IPS DF 6.9 (cell line): ENCODE measurements at places on chromosomes 16 and 17.

- peak; percentile 93 for DNase-seq
Observed at GRCh38 chr16:88662843-88663606, at the start of gene MVD. TSS of gene MVD (minus strand) at chr16:88663091. CDS start at chr16:88663080, 11 bp downstream.

- DNase-seq, result peak; percentile 61
Observed at GRCh38 chr16:49350265-49351095, 23.1 kb upstream of the C16orf78 start.

GRCh38 chr16:72442385-72443158 lies 270.6 kb upstream of the PMFBP1 start:
- no peak for DNase-seq

DNA sequence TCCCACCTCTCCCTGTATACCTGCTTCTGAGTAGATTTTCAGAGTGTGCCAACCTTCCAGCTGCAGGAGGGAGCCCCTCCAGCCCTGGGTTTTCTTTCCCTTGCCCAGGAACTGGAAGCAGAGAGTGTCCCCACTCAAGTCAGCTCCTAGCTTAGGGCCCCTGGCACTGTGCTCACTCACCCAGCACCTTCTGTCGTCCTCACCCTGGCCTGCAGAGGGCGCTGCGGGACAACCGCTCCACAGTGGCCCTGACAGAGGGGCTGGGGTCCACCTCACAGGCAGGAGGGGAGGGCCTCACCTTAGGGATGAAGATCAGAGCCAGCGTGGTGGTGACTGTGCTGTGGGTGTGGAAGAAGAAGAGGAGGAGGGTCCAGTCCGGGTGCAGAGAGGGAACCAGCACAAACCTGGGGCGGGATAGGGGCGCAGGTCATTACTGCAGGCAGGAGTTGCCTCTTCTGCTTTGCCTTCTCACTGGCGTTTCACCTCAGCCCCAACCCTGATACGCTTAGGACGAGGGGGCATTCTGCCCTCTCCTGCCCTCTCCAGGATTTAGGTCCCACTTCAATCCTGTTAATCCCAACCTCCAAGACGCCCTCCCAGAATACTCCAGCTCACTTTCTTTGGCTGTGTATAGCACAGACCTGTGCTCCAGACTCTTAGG lies 10.0 kb downstream of the GPR179 start:
- peak; percentile 76 for DNase-seq

GRCh38 chr17:28471531-28472342 lies 1.7 kb upstream of the SLC13A2 start:
- no peak for DNase-seq

DNA sequence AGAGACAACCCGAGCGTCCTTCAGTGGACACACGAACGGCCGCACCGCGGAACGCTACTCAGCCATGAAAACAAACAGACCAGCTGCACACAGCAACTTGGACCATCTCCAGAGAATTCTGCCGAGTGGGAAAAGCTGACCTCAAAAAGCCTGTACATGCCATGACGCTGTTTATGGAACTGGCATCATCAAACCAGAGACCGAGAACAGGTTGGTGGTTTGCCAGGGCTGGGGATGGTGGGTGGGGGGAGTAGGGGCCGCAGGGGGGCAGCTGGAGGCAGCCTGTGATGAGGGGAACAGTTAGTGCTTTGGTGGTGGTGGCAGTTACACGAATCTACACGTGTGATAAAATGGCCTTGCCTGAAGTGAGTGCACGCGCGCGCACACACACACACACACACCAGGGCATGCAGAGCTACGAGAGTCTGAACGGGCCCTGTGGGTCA lies 169.8 kb downstream of the LAT start:
- DNase-seq, result no peak

- DNase-seq, result no peak
Observed at GRCh38 chr17:75019146-75019545, 6.7 kb downstream of the MRPL58 start.

- no peak for DNase-seq
Observed at GRCh38 chr16:49932946-49933345, 77.0 kb upstream of the ZNF423 start.

DNA sequence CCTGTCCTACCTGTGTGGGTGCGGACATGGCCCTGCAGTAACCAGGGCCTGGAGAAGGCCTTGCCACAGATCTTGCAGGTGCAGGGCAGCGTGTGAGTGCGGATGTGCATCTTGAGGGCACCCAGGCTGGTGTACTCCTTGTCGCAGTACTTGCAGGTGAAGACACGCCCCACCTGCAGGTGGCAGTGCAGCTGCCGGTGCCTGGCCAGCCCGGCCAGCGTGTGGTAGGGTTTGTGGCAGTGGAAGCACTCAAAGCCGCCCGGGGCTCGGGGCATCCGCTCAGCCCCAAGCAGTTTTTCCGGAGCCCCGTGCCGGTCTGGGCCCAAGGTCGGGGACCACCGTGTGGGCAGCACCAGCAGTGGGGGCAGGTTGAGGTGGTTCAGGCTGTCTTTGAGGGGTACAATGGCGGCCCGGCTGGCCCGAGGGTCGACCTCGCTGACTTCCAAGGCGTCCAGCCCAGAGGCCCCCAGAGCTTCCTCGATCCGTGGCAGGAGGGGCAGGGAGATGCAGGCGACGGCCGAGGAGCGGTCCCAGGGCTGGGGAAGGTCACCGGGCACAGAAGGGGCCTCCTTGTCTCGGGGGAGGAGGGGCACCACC lies 5.1 kb downstream of the SNAI3 start:
- no peak for DNase-seq

DNA sequence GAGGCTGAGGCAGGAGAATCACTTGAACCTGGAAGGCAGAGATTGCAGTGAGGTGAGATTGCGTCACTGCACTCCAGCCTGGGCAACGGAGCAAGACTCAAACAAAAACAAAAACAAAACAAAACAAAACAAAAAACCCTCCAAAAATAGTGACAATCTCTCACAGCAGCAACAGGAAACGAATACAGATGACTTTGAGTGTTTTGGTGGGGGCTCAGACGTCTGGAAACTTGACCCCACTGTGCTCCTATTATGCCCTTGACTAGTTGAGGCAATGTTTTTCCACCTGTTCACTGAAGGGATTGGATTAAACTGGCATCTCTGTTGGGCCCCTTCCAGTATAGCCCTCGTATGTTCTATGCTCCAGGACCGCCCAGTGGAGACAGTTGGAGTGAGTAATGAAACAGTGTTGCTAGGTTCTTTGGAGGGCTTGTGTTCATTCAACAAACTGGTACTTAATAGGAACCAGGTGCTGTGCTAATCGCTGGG lies 167.0 kb downstream of the UTP18 start:
- DNase-seq, result no peak

DNA sequence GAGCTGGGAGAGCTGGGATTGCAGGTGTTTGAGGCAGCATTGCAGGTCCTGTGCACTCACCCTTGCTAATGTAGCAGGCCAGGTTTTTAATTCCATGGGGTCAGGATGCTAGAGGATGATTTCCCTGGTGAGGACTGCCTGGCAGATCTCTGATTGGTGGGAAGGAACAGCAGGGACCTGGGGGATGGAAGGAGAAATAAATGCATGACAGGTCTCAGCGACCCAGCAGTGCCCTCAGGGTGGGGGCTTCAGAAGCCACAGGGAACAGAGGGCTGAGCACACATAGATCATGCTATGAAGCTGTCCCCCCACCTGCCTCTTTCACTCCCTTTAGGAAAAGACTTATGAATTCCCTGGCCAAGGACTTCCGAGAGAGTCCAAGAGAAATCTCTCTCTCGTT lies 255.5 kb upstream of the N4BP1 start:
- no peak for DNase-seq
